ENCODE measurements at places on chromosomes 2 and 18.

GRCh38 chr2:200301953-200302858 is 4.3 kb upstream of the SPATS2L start:
- no peak for DNase-seq

DNA sequence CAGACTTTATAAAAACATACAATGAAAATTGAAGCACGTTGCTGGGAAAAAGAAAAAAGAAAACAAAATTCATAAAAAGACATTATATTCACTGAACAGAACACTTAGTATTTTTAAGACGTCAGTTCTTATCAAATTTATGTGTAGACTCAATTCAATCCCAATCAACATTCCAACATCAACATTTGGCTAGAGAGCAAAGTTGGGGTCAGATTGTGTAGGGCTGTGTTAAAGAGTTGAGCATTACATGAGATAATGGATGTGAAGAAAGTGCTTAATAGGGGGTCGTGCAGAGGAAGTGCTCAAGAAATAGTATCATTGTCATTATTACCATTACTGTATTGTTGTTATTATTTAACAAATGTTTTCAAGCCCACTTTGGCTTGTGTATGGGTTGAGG is 154.1 kb upstream of the TNP1 start:
- no peak for DNase-seq

DNA sequence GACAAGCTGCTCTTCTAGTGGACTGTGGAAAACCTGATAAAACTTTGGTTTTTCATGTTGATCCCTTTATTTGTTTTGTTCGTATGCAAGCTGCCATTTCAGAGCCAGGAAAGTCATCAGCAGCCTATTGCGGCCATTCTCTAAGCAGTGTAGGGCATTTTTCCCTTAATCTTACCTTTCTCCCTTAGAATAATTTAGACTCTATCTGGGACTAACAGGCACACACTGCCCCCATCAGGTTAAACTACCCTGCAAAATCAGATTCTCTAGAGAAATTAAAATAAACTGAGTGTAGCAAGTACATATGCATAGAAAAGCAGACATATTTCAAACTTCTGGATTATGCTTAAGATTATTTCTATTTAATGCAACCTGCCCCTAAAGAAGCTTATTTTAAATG is 347.5 kb downstream of the METTL4 start:
- no peak for DNase-seq

GRCh38 chr2:70942396-70943204 is 6.9 kb downstream of the ATP6V1B1 start:
- no peak for DNase-seq

GRCh38 chr18:38571651-38572050 is 1006.1 kb upstream of the CELF4 start:
- DNase-seq, result no peak

Measured in kidney epithelial cell (primary cell).